ENCODE measurements at places on chromosomes 1 and 21. TPM values are rescaled to one million over a fixed set of nuclear protein-coding genes. Genes with fewer than 3 reads are reported as not detected.

The FGR gene
- total RNA-seq = not detected

The ZRANB2 gene
- total RNA-seq = 38.4 TPM

The TMPRSS3 gene
- total RNA-seq = not detected

The PDE9A gene
- total RNA-seq = 1.4 TPM

The OXCT2 gene
- total RNA-seq = 1.1 TPM

The ARTN gene
- total RNA-seq = 43.2 TPM

The PARK7 gene
- 262 TPM for total RNA-seq

The CELA2A gene
- not detected for total RNA-seq

The ANGPTL3 gene
- not detected for total RNA-seq

The SAMD11 gene
- 1.3 TPM for total RNA-seq

The OR2AK2 gene
- total RNA-seq = not detected

The MIXL1 gene
- total RNA-seq = not detected

The APCS gene
- not detected for total RNA-seq

The NUDT17 gene
- 2.5 TPM for total RNA-seq

The OR10J4 gene
- not detected for total RNA-seq

The DNALI1 gene
- total RNA-seq = 3.3 TPM

The ACOT11 gene
- total RNA-seq = 8.2 TPM
